Urinary bladder (tissue), 4 donors: ENCODE measurements at places on chromosomes 4 and X. TPM values are rescaled to one million over a fixed set of nuclear protein-coding genes. Genes with fewer than 3 reads are reported as not detected.

DNA sequence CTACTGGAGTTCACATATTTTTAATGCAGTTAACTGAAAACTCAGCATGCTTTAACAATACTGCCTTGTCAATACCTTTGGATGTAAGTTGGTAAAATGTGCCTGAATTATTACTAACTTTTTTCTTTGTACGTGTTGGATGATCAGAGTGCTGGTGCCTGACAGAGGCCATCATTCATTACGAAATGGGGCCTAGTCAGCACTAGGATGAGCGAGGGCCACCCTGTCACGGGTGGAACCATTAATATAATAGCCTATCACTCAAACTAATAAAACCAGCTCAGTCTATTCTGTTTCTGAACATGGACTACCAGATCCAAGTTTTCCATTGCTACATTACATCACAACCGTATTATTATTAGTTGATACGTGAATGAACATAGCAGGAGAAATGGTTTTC lies 501.7 kb upstream of the TENM3 start:
- no peak for DNase-seq

GRCh38 chr4:173243917-173244658 lies 75.5 kb downstream of the GALNT7 start:
- no peak for DNase-seq

DNA sequence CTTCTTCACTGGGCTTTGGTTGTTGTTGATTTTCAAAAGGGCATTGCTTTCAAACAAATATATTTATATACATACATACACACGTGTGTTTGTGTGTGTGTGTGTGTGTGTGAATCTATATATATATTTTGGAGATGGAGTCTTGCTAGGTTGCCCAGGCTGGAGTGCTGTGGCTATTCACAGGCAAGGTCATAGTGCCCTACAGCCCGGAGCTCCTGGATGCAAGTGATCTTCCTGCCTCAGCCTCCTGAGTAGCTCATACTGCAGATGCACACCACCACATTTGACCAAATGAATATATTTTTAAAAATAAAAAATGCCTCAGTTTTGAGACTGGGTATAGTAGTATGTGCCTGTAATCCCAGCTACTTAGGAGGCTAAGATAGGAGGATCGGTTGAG lies 34.4 kb downstream of the FRAS1 start:
- DNase-seq: no peak

DNA sequence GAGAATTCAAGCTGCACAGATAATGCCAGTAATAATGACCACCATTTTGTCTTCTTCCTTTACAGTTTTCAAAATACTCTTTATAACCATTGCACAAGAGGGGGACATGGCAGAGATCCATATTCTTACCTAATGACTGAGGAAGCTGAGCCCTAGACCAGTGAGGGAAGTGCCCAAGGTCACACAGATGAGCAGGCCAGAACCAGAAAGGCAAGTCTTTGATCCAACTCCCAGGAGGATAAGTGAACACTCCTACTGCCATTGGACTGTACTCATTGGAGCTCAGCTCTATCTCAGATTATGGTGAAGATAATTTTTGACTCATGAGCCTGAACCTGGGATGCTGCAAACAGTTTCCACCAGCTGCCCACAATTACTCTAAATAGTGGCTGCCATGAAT lies 28.6 kb downstream of the AMER1 start:
- DNase-seq: no peak

Gene ARHGEF6
- total RNA-seq: 28.5 TPM

Gene CYTL1
- 24.2 TPM for total RNA-seq

Gene ENPEP
- total RNA-seq: 45.6 TPM

Gene FATE1
- not detected for total RNA-seq

DNA sequence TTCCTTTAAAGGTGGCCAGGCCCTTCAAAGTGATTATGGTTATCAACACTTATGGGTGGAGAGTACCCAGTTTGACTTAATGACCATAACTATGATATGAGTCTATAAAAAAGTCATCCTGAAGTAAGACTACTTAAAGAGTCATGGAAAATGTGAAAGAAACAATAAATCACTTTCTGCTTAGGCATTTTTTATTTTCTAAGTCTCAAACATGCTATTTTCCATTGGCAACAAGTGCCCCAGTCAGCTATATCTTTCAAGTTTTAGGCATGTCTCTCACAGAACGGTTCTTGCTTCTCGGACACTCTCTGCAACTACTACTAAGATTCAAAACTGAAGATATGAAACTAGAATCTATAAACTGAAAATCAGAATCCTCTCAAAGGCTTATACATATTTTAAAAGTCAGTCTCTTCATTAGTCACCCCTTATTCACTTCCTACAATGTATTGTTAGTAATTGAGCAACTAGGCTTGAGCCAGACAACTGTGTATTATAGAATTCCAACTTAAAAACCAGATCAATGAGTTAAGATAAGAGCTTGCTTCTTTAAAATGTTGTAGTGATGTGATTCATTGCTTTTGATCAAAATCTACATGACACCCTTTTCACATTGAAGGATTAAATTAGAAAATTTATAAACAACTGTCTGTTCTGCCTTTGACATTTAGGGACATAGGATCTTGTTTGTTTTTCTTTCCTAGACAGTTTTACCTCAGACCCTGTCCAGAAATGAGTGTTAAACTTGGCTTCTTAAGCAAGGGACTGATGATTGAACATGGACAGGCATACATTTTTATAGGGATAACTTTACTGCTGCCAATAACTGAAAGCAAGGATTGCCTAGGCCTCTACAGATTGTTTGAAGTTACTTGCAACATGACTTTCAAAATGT lies 2.9 kb downstream of the ANTXR2 start:
- no peak for DNase-seq

DNA sequence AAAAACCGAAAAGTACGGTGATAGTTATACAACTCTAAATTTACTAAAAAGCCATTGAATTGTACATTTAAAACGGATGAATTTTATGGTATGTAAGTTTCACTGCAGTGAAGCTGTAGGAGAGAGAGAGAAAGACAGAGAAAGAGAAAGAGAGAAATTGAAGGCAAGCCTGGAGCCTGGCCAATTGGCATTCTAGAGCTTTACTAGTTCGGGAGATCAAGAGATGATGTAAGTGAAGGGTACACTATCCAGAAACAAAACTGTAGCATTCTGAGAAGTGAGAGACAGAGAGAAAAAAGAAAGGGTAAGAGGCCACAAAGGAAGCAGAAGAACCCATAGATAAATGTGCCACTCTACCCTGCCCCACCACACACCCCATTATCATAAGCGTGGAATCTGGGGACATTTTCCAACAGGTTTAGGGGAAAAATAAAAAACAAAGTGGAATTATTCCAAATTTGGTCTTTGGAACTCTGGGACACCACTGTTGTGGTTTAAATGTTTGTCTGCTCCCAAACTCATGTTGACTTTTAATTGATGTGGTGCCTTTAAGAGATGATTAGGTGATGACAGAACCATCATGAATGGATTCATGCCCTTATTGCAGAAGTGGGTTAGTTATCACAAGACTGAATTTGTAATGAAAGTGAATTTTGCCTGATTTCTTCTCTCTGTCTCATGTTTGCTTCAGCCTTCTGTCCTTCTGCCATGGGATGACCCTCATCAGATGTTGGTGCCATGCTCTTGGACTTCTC lies 123.0 kb upstream of the PLS3 start:
- DNase-seq: no peak

GRCh38 chr4:124936427-124936826 lies 223.9 kb upstream of the ANKRD50 start:
- peak; percentile 31 for DNase-seq

- DNase-seq: no peak
Measured at GRCh38 chr4:138734746-138735145, 280.8 kb upstream of the NOCT start.

Gene SLC7A11
- total RNA-seq: 1.2 TPM

Gene TACR3
- total RNA-seq: 7.3 TPM

DNA sequence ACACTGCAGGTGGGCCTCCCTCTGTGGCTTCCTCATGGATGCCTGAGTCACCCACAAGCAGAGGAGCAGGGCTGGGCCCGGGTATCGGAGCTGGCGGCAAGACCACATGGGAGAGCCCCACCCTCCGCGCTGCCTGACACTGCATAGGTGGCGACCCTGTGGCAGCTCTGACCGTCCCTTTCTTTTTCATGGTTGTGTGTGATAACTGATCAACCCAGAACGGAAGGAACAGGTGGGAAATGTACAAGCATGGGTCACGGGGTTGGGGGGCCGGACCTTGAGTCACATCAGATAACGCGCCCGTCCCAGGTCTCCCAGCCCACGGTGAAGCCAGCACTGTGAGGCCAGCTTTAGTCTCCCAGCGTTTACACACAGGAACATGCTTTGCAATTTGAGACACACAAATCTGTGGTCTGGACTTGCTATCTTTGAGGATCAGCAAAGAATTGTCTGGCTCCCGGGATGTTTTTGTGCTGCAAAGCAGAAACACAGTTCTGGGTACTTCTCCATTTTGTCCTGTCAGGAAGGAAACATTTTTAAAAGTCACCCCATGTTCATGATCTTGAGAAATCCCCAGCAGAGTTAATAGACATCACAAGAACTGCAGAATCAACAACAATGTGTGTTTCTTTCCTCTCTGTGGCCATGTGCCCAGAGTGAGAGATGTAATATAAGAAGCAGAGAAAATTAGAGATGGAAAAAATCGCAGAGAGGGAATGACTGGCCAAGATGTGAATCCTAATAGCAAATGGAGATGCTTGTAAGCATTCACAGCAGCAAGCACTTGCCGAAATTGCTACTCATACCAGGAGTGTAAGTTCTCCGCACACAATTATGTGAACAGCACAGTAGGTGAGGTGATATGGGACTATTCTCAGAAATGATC lies 70.1 kb upstream of the CBR4 start:
- DNase-seq: peak; percentile 74

Gene MBNL3
- 44.1 TPM for total RNA-seq

Gene CDKL5
- total RNA-seq: 17.7 TPM

Gene SLITRK2
- 1.5 TPM for total RNA-seq

DNA sequence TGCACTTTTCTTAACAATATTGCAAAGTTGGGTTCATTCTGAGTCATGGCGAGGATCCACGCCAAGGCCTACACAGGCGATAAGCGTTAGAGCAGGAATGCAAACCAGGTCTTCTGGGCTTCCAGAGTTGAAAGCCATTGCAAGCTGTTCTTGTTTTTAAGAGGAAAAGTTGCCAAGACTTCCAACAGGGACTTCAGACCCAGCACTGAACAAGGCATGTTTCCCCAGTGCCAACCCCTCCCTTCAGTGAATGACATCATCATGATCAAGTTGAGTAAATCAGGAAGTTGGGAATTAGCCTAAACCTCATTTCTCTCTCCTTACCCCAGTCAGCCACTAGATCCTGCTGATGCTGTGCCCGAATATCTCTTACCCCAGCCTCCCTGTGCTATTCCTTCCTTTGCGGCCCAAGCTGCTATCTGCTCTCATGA lies 355.1 kb downstream of the HS3ST1 start:
- DNase-seq: no peak

DNA sequence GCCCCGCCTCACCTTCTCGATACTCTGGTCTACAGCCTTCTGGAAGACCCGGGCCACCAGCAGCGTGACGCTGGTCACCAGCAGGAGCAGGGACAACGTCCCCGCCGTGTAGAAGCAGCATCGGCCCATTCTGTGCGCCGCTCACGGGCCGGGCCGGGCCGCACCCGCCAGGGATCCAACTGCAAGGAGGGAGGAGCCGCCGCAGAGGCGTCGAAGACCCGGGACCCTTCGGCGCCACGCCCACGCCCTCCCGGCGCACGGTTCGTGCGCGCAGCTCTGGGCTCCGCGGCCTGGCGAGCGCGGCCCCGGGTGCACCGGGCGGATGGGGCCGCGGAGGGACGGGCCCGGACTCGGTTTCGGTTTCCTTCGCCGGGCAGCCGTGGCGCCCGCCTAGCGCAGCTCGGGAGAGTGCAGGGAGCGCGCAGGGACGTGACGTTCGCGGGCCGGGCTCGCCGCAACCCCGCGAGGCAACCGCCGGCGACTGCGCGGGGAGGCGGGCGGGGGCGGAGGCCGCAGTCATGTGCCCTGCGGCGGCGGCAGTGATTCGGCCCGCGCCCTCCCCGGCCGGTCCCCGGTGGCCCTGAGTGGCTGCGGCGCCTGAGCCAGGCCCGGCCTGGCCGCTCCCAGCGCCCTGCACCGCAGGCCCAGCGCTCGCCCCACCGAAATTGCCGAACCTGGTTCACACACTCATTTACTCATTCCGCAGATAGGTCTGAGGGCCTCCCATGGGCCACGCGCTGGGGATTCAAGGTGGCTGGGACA lies at the start of gene SCARB2:
SCARB2 (minus strand) TSS at position 410 of the 762 bp plus-strand sequence; CDS start at position 129, 281 bp downstream.
- DNase-seq: no peak

- no peak for DNase-seq
Measured at GRCh38 chrX:20742106-20742505, 475.4 kb upstream of the RPS6KA3 start.

DNA sequence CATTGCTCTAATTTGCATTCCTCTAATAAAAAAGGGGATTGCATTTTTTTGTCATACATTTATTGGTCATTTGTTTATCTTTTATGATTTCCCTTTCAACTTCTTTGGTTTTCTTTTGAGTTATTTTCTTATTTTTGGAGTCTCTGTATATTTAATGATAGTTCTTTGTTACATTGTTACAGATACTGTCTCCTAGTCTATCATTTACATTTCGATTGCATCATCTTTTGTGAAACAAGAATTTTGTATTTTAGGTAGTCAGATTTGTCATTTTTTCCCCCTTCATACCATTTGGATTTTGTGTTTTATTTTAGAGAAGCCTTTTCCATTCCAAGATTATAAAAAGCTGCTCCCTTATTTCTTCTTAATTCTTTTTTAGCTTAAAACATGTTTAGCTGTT lies 37.1 kb downstream of the SNX25 start:
- no peak for DNase-seq

DNA sequence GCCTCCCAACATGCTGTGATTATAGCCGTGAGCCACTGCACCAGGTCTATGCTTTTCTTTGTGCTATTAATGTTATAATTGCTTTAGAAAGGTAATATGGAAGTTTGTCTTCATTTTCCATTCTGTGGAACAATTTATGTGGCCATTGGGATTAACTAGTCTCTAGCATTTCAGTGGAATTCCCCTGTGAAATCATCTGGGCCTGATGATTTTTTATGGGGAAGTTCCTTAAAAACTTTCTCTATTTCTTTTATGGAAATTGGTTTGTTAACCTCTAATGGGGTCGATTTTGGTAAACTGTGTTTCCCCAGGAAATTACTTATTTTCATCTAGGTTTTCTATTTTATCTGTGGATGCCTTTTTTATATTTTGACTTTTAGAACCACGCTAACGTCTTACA lies 11.3 kb downstream of the TIMP1 start:
- no peak for DNase-seq

GRCh38 chr4:130178106-130178505 lies 1082.2 kb downstream of the C4orf33 start:
- DNase-seq: no peak

Gene BST1
- total RNA-seq: 23.7 TPM
